Fibroblast of villous mesenchyme (primary cell): ENCODE measurements at places on chromosomes 1 and 21.

GRCh38 chr1:9874412-9874811 lies 35.7 kb downstream of the CTNNBIP1 start:
- DNase-seq: no peak

DNA sequence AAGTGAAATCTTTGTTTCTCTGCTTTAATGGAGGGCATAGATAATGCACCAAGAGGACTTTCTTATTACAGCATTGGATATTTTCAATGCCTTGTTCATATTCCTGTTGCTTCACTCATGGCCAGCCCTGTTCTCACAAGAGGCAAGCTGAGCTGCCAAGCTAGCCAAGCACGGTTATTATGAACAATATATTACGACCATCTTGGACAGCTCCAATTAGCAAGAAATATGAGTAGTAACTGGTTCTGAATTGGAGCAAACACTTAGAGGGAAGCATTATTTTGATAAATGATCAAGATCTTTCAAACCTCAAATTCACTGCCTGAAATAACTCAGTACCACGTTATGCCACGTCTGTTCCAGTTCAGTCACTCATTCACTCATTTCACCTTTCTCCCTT lies 159.8 kb downstream of the SETD4 start:
- DNase-seq: no peak

DNA sequence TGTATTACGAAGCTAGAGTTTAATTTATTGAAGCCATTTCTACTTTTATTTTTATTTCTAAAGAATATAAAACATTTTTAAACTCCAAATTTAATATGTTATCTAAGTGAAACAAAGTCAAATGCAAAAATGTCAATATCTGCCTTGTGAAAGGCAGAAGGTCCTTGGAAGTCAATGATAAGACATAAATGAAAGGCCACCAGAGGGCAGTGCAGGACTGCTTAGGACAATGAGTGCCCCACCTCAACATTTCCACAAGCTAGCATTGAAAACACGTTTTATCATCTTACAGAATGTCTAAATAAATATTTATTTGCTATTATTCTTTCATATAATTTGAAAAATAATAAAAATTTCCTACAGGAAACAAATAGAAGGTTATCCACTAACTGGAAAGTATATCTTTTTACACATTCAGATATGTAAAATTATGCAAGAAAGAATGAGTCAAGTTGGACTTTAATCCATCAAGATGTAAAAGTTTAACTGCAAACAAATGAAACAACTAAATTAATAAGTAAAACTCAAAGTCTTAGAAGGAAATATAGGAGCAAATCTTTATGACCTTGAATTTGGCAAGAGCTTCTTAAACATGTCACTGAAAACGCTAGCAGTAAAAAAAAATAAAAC lies 140.1 kb upstream of the FMN2 start:
- peak; percentile 70 for DNase-seq

DNA sequence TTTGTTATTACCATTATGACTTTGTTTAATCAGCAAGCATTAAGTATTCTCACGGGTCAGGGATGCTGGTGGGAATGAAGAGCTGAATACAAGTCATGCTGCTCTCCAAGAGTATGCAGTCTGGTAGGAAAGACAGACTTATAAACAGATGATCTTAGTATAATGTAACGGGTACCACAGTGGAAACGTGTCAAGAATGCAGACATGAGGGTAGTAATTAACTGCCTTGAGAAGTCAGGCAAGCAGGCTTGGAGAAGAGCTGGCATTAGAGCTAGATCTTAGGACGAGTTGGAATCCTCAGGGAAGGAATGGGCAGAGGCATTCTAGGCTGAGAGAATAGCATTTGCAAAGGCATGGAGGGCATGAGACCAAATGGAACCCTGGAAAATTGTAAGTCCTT lies 19.7 kb downstream of the FAM76A start:
- no peak for DNase-seq

GRCh38 chr1:111172463-111172862 lies 28.0 kb downstream of the DENND2D start:
- DNase-seq: no peak
